ENCODE measurements at places on chromosomes 1 and 21.
A peak's percentile ranks its signal among the peaks of the same experiment; 100 is the strongest.

DNA sequence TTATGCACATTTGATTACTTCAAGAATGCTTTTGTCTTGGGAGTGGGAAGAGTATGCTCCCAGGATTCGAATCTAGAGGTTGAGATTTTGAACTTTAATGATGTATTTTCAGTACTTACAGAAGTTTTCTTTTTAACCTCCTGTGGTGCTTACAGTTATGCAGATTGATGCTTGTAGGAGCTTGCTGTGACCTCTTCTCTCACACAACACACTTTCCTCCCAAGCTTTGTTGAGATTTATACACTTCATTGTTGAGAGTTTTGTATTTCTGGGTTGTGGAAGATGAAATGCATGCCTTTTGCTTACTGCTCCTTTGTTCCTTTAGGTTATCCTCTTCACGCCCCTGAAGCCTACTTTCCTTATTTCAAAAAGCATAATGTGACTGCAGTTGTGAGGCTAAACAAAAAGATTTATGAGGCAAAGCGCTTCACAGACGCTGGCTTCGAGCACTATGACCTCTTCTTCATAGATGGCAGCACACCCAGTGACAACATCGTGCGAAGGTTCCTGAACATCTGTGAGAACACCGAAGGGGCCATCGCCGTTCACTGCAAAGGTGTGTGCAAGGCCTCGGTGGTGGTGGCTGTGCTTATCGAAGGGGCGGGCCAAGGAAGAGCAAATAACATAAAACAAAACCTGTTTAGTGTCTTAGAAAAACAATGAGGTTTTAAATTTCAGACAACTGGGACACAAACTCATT lies 75.5 kb upstream of the GPR88 start:
- no peak overlapping the region for H3K4me3 ChIP-seq
- DNase-seq: no peak
- no peak overlapping the region for H3K27ac ChIP-seq
- H3K36me3 ChIP-seq: peaks cover 33% of the 10 kb centered on the region
- H3K4me1 ChIP-seq: peaks cover 25% of the 10 kb centered on the region

DNA sequence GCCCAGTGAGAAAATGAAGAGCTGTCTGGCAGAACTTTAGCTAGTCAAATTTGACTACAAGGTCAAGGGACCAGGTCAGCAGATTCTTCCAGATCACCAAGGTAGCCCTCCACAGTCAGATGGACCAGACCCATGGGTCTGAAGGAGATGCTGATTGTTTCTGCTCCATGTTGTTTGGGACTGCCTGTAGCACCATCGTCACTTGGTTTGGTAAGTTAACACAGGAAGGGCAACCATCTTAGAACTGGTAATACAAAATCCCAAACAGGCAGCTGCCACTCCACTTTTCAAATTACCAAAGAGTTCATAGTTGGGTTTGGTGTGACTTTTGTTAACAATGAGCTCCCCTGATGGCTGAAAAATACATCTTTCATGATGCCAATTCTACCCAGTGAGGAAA lies 9.0 kb downstream of the ITPKB start:
- no peaks in the 10 kb centered on the region for H3K27me3 ChIP-seq
- peaks cover 98% of the 10 kb centered on the region for H3K4me1 ChIP-seq
- H3K27ac ChIP-seq: peak overlapping the region; percentile 84
- DNase-seq: no peak
- H3K4me3 ChIP-seq: peak overlapping the region; percentile 29

DNA sequence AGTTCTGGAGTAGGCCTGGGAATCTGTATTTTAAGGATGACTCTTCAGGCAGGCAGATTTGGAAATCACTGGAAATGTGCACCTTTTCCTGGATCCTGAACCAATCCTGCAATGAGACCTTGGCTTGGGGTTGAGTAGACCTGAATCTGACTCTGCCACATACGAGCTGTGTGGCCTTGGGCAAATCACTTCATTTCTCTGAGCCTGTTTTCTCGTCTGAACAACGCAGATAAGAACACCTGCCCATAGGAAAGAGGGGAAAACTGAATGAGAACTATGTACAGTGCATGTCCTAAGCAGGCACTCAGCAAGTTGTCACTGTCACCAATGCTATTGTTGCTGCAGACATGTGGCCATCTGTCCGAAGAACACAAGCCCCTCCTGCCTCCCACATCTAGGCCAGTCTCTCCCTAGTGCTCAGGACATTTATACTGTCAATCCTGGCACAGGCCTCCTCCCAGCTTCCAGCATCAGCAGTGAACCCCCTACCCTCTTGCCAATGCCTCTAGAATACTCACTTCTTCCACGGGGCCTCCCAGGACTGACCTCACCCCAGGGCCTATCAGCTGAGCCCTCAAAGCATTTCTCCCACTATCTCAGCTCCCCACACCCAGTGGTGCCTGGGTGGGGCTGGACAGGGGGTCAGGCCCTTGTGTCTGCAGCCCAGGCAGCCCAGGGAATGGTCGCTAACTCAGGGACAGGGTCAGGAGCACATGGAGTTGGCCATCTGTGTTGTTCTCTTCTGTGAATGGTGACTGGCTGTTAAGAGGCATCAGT lies 88.8 kb upstream of the ZBTB40 start:
- H3K4me3 ChIP-seq: no peak overlapping the region
- no peak for DNase-seq
- H3K36me3 ChIP-seq: no peaks in the 10 kb centered on the region
- peaks cover 30% of the 10 kb centered on the region for H3K27me3 ChIP-seq
- H3K4me1 ChIP-seq: no peaks in the 10 kb centered on the region
- no peak overlapping the region for H3K27ac ChIP-seq

DNA sequence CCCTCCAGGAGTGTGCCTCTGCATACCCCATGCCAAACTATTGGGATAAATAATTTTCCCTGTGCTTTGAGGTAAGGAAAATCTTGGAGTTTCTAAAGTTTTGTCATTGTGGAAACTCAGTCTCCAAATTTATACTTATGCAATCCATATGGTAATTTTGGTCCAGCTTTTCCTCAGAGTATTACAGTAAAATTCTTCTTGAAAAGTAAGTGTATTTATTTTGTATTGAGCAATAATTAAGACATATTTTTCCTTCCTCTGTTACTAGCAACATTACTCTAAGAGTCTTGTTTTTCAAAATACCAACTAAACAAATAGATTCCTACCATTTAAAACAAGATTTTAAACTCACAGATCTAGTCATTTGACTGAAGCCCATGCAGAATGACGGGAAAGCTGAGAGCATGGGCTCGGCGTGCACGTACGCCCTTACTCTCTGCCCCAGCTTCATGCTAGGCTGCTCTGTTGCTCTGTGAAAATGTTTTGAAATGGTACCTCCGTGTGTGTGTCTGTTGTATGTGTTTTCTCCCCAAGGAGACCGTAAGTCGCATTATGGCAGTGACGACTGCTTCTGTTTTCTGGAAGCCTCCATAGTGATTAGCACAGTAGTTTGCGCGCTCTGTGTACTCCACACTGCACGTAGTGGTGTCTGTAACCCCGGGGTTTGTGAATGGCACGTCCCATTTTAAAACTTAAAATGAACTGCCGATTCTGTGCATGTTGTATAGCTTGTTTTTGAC lies 165.3 kb downstream of the SDCCAG8 start:
- H3K36me3 ChIP-seq: peaks cover 29% of the 10 kb centered on the region
- no peak overlapping the region for H3K4me3 ChIP-seq
- H3K27ac ChIP-seq: no peak overlapping the region

- H3K27me3 ChIP-seq: no peaks in the 10 kb centered on the region
- no peak overlapping the region for H3K4me3 ChIP-seq
- H3K36me3 ChIP-seq: no peaks in the 10 kb centered on the region
- no peak overlapping the region for H3K27ac ChIP-seq
Measured at GRCh38 chr1:76281306-76281705, 206.8 kb downstream of the ST6GALNAC3 start.

DNA sequence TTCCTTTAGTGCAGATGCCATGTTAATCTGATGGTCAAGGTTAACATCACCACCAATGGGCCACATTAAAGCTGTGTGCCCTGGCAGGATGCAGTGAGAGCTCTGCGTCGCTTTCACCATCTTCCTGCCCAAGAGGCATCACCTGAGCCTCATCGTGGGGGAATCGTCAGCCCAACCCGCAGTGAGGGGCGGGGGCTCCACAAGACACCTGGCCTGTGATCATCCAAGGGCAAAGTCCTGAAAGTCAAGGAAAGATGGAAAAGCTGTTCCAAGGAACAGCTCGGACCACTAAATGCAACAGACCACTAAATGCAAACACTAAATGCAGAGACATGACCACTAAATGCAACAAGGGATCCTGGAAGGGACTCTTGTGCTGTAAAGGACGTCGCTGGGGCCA lies 49.9 kb downstream of the WDR4 start:
- no peak overlapping the region for H3K27ac ChIP-seq
- no peak overlapping the region for H3K4me3 ChIP-seq
- H3K27me3 ChIP-seq: peaks cover 31% of the 10 kb centered on the region
- peaks cover 17% of the 10 kb centered on the region for H3K4me1 ChIP-seq
- DNase-seq: no peak

DNA sequence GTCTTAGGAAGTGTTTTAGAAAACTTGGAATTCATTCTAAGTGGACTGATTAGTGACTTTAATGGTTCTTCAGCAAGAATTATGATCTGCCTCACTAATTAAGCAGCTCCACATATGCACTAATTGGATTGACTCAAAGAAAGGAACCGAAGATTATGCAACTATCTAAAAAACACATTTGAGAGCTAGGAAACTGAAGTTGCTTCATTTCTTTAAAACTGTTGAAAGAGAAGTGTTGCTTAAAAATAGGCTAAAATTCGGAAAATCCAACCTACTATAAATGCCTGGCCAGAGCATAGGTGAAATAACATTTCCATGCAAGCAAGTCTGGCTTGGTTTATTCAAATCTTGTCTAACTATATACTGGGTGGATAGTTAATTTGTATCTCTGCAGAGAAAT lies 502.9 kb upstream of the ZRANB2 start:
- no peak overlapping the region for H3K27ac ChIP-seq
- no peaks in the 10 kb centered on the region for H3K27me3 ChIP-seq
- H3K4me1 ChIP-seq: no peaks in the 10 kb centered on the region
- no peak overlapping the region for H3K4me3 ChIP-seq
- no peaks in the 10 kb centered on the region for H3K36me3 ChIP-seq
- DNase-seq: no peak

DNA sequence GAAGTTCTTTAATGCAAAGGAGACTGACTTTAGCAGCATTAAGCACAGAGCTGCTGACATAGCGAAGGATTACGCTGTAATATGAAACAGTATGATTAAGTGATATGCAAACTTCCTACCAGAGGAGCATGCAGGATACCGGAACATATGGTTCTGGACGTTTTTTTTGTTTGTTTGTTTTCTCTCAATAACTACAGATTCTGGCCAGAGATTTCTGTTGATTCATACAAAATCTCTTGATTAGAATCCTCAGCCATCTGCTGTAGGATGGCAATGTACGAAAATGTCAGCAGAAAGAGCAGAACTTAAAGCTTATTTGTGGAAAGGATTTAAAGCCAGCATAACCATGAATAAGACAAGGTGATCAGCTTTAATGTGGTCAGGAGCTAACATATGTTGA lies 970.7 kb downstream of the KCNT2 start:
- no peak overlapping the region for H3K4me3 ChIP-seq
- no peaks in the 10 kb centered on the region for H3K36me3 ChIP-seq
- no peak overlapping the region for H3K27ac ChIP-seq
- no peaks in the 10 kb centered on the region for H3K27me3 ChIP-seq
- DNase-seq: no peak

DNA sequence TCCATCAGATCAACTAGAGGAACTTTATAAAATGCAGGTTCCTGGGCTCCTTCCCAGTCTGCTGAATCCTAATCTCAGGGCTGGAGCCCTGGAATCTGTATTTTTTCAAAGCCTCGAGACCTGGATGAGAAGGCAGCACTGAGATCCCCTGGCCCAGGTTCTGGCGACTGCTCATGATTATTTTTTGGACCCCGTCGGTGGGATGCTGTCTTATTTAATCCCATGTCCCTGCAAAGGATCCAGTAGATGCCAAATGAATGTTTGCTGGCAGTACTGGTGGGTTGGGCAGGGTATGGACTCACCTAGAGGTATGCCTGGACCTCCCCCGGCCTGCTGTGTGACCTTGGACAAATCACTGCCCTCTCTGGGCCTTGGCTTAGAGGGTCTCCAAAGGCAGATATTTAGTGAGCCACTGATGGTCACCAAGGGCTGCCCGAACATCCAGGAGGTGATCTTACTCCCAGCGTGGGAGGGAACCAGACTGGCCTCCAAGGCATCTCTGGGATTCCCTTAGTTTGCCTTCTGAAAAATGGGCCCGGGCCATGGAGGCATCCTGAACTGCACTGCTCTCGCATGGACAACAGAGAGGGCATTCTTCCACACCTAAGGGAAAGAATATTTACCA lies 91.6 kb upstream of the RUNX3 start:
- H3K4me3 ChIP-seq: no peak overlapping the region
- H3K4me1 ChIP-seq: peaks cover 71% of the 10 kb centered on the region
- peak overlapping the region; percentile 91 for H3K27ac ChIP-seq
- no peak for DNase-seq
- H3K36me3 ChIP-seq: no peaks in the 10 kb centered on the region

GRCh38 chr1:56627636-56628039 lies 17.5 kb upstream of the PRKAA2 start:
- no peaks in the 10 kb centered on the region for H3K4me1 ChIP-seq
- no peak for DNase-seq

GRCh38 chr1:192831706-192832355 lies 23.0 kb downstream of the RGS2 start:
- no peaks in the 10 kb centered on the region for H3K4me1 ChIP-seq
- H3K4me3 ChIP-seq: no peak overlapping the region
- H3K36me3 ChIP-seq: no peaks in the 10 kb centered on the region

DNA sequence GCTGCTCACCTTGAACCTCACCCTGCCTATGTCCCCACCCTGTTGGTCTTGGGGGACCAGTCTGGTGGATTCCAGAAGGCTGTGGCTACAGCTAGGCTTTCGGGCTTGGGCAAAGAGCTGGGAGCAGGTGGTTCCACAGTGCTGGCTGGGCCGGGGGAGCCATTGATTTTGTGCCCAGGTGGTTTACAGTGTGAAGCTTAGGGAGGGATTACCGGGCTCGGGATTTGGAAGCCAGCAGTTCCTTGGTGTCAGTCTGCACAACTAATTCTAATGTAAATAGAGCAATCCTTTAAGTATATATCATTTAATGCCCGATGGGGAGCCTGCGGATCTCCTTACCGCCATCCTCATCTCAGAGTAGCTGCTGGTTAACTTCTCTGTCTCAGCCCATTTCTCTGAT lies 38.2 kb downstream of the PRDM16 start:
- H3K27me3 ChIP-seq: no peaks in the 10 kb centered on the region
- no peaks in the 10 kb centered on the region for H3K36me3 ChIP-seq
- no peak overlapping the region for H3K27ac ChIP-seq
- no peak overlapping the region for H3K4me3 ChIP-seq
- DNase-seq: no peak

DNA sequence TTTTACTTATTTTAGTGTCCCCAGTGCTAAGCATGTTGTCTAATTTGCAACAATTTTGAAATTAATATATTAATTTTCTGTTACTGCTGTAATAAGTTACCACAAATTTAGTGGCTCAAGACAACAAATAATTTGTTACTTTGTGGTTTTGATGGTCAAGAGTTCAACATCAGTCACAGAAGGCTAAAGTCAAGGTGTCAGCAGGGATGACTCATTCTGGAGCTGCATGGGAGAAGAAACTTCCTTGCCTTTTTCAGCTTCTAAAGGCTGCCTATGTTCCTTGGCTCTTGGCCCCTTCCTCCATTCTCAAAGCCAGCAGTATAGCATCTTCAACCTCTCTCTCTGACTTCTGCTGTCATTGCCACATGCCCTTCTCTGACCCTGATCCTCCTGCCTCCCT lies 271.8 kb downstream of the HLX start:
- H3K27ac ChIP-seq: no peak overlapping the region
- H3K36me3 ChIP-seq: no peaks in the 10 kb centered on the region
- DNase-seq: no peak
- no peaks in the 10 kb centered on the region for H3K27me3 ChIP-seq
- H3K4me3 ChIP-seq: no peak overlapping the region
